GM12892 (cell line): ENCODE measurements at places on chromosomes 5 and 9.

DNA sequence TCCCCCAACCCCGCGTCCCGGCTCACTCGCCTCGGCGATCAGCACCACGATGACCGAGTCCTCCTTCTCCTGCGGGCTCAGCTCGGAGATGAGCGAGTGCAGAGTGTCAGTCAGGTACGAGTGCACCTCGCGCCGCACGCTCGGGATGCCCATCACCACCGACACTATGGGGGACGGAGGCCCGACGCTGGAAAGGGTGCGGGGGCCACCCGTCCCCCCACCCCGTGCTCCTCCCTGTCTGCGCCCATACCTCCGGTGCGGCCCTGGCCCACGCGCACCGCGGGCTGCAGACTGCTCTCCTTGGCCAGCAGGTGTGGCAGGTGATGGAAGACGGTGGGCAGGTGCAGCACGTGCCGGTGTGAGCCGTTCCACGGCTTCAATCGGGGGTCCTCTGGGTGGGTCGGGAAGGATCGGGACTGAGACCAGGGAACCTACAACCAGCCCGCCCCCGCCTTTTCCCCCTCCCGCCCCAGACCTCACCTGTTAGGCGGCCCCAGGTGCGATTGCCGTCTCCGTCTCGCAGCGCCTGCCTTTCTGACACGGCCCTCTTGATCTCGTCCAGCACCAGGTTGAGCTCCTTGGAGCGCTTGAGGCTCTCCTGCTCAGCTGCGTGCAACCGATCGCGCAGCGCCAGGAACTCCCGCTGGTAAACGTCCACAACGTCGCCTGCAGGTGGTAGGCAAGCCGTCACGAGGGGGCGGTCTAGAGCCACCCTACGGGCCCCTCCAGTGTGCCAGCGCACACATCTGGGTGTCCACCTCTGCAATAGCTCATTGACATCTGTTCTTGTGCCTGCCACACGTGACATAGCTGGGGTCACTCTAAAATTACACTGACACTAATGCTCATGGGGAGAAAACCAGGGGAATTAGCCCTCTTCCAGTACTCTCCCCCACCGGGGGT, 5.1 kb downstream of the MGAT4B start:
- peak; percentile 82 for DNase-seq

DNA sequence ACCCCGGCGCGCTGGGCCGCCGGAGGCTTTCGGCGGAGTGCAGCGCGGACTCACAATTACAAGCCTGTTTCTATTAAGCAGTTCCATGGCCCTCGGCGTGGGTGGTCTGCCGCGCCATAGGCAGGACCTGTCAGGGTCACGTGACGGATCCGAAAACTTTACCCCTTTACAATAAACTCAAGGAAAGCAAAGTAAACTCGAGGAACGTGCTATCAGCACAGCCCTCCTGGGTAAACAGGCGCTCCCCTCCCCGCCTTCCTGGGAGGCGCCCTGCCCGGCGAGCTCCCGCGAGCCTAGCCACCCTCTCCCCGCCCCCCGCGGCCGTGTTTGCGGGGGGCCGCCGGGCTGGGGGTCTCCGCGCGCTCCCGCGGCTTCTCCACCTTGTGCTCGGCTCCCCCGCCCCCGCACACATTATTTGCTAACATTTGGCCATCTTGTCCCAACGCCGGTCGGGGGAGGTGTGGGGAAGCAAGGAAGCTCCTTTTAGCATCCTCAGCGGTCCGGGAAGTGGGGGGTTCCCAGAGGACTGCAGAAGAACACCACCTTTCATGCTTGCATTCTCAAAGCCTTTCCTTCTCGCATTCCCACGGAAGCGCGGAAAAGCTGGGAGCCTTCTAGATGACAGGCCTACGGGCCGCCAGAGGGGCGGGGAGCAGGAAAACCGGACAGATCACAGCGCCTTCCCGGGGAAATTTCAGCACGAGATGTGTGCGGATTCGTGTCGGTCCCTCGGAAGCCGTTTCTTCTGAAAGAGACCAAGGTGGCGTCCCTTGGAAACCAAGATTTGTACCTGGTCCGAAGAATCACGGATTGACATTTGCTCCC, at the start of gene PTCH1:
PTCH1 (minus strand) TSS at position 238 of the 825 bp plus-strand sequence.
- DNase-seq, result peak; percentile 38

DNA sequence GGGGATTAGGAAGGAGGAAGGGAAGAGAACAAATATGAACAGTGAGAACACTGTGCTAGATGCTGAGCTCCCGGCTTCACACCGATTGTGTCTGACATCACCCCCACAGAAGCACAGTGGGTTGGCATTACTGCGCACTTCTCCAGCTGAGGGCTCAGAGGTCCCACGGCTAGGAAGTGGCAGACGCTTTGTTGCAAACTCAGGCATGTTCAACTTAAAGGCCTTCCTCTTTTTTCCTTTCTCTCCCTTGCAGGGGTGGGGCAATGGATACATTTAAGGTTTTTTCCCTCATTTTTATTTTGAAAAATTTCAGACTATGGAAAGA, 15.5 kb upstream of the SHB start:
- no peak for DNase-seq

GRCh38 chr5:147643142-147643541, 133.3 kb upstream of the DPYSL3 start:
- no peak for DNase-seq

- DNase-seq, result no peak
Measured at GRCh38 chr9:90201766-90202165, 440.9 kb downstream of the DIRAS2 start.

DNA sequence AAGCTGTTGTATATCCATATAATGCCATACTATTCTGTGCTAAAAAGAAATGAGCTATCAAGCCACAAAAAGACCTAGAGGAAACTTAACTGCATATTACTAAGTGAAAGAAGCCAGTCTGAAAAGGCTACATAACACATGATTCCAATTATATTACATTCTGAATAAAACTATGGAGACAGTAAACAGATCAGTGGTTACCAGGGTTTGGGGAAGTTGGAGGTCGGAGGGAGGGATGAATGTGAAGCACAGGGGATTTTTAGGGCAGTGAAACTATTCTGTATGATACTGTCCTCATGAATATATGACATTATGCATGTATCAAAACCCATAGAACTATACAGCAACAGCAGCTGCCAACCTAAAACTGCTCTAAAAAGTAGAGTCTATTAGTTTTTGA, 5.6 kb upstream of the RFK start:
- no peak for DNase-seq

GRCh38 chr5:156043351-156043750, 283.6 kb upstream of the SGCD start:
- DNase-seq, result no peak

- DNase-seq, result no peak
Measured at GRCh38 chr9:75358846-75359245, 270.5 kb downstream of the OSTF1 start.

DNA sequence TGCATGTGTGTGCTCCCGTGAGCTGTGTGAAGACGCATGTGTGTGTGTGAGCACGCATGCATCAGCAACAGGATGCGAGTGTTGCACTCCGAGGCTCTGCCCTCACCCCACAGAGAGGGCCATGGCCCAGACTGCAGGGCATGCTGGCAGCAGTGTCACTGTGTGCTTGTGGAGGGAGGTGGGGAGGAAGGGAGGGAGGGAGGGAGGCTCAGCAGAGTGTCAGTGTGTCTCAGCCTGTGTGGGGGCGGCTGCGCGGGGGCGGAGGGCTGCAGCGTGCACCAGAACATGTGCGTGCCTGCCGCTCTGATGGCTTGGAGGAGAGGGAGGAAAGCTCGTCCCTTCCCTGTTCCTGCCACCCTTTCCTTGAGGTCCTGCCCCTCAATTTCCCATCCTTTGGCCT, 5.3 kb downstream of the CAMK2A start:
- no peak for DNase-seq

DNA sequence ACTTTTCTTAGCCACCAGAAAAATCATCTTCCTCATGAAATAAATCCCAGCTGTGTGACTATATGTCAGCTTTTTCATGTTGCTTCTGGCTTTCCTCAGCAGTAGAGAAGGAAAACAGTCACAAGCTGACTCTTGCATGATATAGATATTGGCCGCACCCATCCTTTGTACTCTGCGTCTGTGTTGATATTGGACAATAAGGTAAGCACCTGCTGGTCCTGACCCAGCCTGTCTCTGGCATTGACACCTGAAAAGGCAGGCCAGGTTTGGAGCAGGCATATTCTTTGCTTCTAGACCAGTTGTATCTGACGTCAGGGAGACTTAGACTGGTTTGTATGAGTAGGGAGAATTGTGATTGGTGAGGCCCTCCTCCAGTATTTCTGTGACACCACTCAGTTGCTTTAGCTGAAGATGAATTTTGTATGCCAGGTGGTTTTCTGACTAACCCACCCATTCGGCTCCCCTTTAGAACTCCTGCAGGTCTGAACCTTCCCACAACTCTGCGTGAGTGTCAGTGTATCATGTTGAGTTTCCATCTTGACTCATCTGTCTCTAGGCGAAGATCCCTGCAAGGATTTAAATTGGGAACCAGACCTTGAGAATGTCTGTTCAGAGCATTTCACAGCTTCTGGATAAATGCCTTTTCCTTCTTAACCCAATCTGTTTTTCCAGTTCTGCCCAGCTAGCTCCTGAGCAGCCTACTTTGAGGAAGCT, 151.2 kb upstream of the RUSC2 start:
- no peak for DNase-seq

- DNase-seq, result no peak
Measured at GRCh38 chr5:132506094-132506692, 15.6 kb upstream of the IRF1 start.

GRCh38 chr5:50763351-50763750, 96.9 kb downstream of the PARP8 start:
- no peak for DNase-seq

DNA sequence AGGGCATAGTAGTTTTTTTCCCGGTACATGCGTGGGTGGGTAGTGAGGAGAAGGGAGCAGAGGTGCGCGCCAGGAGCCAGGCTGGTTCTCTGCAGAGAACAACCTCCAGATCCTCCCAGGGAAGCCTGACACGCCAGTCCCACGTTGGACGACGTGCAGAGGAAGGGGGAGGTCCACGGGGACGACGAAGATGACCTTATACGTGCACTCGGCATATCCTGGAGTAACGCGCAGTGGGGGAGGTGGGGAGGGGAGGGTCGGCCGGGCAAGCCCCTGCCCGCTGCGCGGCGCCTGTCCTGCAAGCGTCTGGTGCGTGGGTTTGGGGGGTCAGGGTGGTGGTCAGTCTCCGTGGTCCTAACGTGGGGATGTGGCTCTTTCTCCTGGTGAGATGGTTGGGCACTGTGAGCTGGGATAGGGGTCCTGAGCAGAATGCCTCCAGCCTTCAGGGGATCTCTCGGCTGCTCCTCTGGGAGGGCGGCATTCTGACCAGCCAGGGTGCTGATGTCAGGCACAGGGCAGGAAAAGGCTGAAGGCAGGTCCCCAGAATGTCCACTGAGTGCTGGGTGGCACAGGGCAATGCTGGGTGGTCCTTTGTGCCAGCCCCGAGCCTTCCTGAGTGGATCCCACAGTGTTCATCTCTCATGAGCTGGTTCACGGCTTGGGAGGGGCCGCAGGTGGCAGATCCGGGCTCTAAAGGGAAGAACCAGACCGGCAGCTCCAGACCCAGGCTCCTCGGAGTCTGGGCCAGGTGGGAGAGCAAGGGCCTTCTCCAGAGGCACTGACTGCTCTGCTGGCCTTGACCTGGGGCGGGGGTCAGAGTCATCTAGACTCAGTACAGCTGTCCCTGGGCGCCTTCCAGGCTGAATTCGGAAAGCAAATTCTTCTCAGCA, 10.5 kb upstream of the SCGB3A1 start:
- peak; percentile 20 for DNase-seq

GRCh38 chr5:2746561-2747032, 4.9 kb downstream of the IRX2 start:
- DNase-seq, result no peak

GRCh38 chr5:10828241-10828640, 67.2 kb upstream of the DAP start:
- no peak for DNase-seq

GRCh38 chr9:11182001-11182400, 569.2 kb upstream of the PTPRD start:
- DNase-seq, result no peak

DNA sequence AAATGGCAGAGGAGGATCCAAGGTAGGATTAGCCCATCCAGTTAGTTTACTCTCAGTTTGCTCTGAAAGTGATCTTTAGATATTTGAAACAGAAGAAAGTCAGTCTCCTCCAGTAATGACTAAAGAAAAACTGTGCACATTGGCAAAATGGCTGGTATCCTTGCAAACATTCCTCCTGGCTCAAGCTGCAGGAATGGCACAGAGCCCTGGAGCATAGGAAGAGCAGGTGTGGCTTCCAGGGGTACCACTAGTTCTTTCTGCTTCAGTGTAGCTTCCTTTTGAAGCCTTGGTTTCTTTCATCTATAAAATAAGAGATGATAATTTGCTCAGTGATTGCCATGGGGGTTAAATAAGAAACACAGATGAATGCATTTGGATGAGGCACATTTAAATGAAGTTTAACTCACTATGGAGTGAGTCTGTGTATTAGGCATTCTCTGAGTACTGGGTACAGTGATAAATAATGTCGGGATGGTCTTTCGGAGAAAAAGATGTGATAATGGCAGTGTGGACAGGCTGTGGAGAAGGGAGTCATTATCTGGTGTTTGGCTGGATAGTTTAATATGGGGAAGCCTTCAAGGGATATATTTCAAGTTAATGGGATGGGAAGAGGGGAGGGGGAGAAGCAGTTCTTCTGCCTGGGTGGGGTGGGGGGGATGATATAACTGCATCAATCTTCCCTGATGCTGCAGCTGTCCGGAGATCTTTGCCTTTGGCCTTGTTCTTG, 217.3 kb upstream of the KLF4 start:
- no peak for DNase-seq

GRCh38 chr5:137651022-137651421, 84.9 kb downstream of the KLHL3 start:
- no peak for DNase-seq

GRCh38 chr5:146007270-146007669, 70.9 kb downstream of the SH3RF2 start:
- no peak for DNase-seq

DNA sequence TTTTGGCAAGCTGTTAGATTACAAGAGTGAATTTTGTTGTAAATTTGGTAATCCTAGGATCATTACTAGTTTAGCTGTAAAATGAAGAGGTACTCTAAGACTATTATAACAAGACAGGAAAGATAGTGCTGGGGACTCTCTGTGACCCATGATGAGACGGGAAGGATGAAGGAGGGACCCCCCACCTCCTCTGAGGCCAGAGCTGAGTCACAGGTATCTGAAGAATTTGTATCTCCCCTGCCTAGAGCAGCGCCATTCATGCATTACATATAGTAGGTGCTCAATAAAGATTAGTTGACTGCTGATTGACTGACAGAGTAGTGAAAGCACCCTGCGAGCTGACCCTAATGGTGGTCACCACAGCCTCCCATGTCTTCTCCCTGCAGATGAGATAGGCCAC, 202.8 kb downstream of the SNX18 start:
- no peak for DNase-seq
